ENCODE measurements at places on chromosomes 16 and 17.
A peak's percentile ranks its signal among the peaks of the same experiment; 100 is the strongest.

DNA sequence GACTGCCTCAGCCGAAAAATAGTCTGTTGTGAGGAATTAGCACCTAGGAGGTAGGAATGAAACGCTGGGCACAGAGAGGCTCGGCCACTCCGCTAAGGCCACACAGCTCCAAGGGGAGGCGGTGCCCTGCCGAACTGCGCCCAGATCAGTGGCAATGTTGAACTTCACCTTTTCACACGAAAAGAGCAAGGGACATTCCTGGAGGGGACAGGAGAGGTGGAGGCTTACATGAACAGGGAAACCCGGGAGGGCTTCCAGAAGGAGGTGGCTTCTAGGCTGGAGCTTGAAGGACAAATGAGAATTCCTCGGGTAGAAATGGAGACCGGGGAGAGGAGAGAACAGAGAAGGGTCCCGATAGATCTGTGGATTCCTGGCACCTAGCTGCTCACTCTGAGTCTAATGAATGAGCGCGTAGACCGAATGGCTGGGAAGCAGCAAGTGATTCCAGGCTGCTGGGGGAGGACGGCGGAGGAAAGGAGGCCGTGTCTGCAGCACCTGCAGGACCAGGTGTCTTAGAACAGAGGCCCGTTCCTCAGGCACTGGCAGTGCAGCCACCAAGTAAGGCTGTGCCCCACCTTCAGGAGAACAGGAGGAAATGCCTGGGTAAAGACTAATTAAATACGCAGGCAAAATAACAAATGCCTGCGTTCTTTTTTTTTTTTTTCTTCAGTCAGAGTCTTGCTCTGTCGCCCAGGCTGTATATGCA, 722 bp upstream of the SLC38A10 start:
- DNase-seq = no peak

GRCh38 chr16:47013910-47014309, 40.4 kb upstream of the DNAJA2 start:
- DNase-seq = no peak

DNA sequence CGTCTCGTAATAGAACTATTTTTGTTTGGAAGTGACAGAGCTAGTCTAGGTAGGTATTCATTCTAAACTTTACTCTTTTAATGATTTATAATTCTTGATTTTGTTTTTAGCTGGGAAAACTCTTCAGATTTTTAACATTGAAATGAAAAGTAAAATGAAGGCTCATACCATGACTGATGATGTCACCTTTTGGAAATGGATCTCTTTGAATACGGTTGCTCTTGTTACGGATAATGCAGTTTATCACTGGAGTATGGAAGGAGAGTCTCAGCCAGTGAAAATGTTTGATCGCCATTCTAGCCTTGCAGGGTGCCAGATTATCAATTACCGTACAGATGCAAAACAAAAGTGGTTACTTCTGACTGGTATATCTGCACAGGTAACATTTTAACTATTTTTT, 27.6 kb downstream of the CLTC start:
- DNase-seq = no peak

GRCh38 chr17:61856035-61856434, 7.3 kb downstream of the BRIP1 start:
- no peak for DNase-seq

DNA sequence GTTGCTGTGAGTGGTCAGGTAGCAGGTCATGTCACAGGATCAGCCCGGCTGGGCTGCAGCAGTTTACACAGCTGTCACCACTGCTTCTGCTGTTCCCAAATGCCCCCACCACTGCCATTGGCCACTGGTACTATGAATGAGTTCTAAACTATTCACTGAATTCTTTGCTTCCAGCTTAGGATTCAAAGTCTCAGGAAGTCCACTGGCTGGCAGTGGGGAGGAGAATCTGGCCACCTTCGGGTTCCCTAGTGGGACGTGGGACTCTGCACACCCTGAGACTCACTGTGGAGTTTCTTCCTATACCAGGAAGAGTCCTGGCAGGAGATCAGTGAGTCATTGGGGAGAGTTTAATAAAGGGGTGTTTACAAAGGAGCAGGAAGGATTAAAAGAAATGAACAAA, 6.9 kb downstream of the MT1X start:
- no peak for DNase-seq

GRCh38 chr16:30567991-30568638, 3.4 kb downstream of the ZNF688 start:
- no peak for DNase-seq

- no peak for DNase-seq
Observed at GRCh38 chr16:69861292-69862030, 89.7 kb upstream of the CLEC18A start.

DNA sequence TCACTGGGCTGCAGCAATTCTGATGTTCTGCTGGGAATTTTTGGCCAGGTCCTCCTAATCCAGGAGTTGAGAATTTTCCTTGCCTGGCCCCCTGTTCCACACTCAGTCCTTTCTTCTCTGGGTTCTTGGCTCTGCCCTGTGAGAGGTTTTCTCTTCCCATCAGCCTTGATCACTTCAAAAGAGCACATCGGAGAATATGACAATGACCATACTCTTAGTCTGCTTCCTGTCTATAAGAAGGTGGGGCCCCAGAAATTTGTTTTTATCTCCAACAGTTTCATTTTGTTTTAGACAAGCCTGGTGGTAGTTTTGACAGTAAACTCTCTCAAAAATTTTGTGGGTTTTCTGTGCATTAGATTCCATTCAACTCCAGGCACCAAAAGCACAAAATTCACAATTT, 70.7 kb downstream of the C17orf67 start:
- no peak for DNase-seq

GRCh38 chr17:17161121-17161520, 45.0 kb downstream of the PLD6 start:
- DNase-seq = no peak

DNA sequence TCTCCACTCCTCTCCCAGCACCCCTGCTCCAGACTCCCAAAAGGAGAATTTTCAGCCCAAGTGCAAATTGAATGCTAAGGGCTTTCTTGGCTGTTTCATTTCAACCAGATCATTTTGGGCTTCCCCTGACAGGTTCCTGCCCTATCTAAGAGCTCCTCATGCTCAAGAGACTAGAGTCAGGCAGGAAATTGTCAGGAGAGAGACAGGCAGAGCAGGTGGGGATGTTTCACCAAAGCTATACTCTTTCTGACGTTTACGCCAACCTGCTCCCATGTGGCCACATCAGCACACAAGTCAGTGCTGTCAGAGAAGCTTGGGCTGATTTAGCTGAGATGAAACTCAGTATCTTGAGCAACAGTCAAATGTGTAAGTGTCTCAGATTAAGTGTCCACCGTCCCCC, 31.4 kb downstream of the HIC1 start:
- no peak for DNase-seq

DNA sequence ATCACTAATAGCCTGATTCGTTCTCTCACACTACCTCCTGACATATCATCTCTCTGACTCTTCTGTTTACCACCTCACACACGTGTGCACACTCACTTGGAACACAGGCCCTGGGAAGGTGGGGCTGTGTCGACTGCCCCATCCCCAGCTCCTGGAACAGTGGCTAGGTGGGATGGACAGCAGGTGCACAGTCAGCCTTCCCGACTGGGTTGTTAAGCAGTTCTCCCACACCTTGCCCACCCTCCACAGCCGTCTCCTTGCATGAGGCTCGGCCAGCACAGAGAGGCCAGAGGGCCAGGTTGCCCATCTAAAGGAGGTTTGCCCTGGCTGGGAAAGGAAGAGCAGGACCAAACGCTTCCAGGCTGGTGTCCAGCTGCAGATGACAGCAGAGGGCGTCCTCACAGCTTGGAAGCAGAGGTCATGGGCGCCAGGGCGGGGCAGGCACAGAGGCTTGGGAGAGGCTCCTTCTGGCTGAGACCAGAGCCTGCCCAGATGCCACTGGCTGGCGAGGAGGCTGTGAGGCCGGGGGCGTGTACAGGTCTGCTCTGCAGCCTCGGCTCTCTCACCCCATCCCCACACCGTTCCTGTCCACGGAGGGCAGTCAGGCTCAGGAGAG, 92.8 kb downstream of the AMFR start:
- DNase-seq = peak; percentile 34

GRCh38 chr17:12445331-12445730, 220.4 kb upstream of the MYOCD start:
- DNase-seq = no peak

GRCh38 chr17:67492251-67492740, 115.2 kb downstream of the PITPNC1 start:
- DNase-seq = no peak

- DNase-seq = no peak
Observed at GRCh38 chr17:31114956-31115555, 20.3 kb downstream of the NF1 start.

GRCh38 chr17:31297090-31297489, at the start of gene OMG:
Gene OMG, minus strand, starts transcription at chr17:31297239. Its CDS starts 908 bp downstream, at chr17:31296331.
- DNase-seq = peak; percentile 24

- DNase-seq = no peak
Observed at GRCh38 chr17:56157845-56158244, 4.6 kb downstream of the ANKFN1 start.

DNA sequence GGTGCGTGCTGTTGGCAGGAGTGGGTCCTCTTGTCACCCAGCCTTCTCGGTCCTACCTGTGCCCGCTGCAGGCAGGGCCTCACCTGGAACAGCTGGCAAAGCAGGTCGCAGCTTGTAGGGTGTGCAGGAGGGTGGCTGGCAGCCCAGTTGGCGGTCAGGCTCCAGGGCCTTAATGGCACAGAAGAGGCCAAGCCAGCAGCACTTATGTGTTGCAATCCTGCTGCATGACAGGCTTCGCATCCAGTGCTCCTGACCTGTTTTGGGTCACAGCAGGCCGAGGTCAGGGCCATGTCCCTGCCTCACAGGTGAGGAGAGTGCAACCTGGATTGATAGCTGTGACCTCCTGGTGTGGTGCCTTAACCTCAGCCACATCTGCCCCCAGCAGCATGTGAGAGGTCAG, 31.9 kb downstream of the ZC3H18 start:
- DNase-seq = no peak

- DNase-seq = no peak
Observed at GRCh38 chr17:29948448-29949215, 7.2 kb downstream of the EFCAB5 start.

DNA sequence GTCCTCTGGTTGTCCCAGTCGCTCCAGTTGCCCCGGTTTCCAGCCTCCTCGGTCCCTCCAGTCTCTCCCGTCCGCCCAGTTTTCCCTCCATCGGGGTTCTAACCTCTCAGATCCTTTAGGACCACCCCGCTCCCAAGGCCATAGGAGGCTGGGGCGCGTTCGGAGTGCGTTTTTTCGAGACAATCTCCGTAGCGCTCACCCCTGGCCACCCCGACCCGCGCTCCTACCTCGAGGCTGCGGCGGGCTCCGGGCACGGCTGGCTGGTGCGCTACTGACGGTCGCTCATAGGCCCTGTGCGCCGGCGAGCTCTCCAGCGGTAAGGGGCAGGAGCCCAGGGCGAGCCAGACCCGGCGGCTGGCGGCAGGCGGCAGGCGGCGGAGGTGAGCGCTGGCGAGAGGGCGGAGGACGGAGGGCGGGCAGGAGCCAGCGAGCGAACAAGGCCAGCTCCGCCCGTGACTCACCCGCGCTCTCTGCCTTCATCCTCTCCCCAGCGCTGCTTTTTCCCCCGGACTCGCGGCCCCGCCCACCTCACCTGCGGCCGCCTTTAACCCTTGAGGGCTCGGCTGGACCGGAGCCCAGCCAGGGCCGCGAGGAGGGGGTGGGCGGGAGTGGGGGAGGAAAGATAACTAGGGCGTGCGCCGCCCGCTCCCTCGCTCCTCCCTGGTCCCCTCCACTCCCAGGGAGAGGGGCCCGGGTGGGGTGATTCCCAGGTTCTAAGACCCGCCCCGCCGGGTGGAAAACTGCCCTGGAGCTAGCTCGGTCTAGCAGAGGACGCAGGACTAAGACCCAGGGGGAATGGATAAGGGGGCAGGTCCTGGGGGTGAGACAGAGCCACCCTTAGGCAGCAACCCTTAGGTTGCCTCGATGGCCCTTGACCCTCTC, at the start of gene SP6:
SP6 (minus strand) TSS at position 472 of the 882 bp plus-strand sequence. CDS start 2,734 bp downstream, outside the sequence.
- DNase-seq = no peak

DNA sequence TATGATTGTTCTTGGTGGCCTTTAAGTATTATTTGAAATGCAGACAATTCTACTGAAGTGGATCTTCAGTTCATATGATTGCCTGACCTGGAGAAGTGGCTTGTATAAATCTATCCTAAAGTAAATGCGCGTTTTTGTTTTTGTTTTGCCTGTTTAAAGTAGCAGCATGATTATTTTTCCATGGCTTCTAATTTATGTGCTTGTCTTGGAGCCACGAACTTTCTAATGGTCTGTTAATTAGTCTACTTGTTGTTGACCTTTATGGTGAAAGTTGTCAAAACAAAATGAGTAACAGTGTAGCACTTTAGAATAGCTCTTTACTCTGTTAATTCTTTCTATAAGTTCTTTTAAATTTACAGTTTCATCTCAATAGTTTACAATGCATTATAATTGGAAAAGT, 1.7 kb downstream of the PRKAR1A start:
- DNase-seq = no peak

GRCh38 chr17:75703591-75703990, 17.7 kb upstream of the ITGB4 start:
- no peak for DNase-seq

DNA sequence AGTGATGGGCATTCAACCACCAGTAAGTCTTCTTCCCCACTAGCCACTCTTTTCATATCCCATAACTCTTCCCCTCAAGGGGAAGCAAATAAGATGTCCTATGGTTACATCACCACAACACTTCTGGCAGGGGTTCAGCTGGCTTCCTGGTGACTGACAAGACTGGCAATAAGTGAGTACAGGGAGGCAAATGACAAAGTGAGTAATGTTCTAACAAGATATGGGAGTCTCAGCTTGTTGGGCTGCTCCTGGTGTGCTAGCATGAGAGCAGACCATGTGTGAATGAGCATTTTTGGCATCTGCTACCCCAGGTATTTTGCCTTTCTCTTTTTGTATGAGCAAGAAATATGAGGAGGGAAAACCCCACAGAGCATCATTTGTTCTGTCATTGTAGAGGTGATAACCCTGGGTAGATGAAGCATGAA, 9.9 kb downstream of the TMIGD1 start:
- no peak for DNase-seq

- DNase-seq = no peak
Observed at GRCh38 chr17:12250973-12251372, 230.3 kb downstream of the MAP2K4 start.

DNA sequence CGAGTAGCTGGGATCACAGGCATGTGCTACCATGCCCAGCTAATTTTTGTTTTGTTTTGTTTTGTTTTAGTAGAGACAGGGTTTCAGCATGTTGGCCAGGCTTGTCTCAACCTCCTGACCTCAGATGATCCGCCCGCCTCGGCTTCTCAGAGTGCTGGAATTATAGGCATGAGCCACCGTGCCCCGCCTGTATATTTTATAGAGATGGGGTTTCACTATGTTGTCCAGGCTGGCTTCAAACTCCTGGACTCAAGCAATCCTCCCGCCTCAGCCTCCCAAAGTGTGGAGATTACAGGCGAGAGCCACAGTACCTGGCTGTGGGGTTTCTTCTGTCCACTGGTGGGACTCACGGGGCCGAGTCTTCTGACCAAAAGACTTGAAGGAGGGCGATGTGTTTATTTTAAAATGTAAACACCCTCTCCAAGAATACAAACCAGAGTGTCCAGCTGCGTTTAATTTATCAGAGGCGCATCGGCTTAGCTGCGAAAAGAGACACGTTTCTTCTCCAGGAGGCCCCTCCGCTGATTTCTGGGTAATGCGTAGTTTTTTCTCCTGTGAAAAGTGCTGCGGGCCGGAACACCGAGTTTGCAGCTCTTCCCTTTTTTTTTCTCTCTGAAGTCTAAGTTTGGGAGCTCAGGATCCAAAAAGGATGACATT, 86.9 kb upstream of the CIBAR2 start:
- DNase-seq = no peak
